ENCODE measurements at places on chromosomes 2 and 18.

DNA sequence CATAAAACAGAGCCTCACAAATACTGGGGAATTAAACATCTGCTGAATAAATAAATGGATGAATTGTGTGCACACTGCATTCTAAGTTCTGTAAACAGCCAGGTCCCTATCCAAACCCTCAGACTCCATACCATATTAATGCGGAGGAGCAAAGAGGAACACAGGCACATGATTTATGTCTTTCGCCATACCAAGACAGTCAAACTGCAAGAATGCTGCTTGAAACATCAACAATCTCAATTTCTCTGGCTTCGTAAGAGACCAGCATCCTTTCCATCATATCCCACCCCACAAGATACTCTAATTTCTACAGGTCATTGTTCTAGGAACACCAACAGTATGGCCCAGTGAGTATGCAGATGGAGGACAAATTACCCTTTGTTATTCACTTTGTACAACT, 15.0 kb downstream of the KANSL3 start:
- DNase-seq: no peak

DNA sequence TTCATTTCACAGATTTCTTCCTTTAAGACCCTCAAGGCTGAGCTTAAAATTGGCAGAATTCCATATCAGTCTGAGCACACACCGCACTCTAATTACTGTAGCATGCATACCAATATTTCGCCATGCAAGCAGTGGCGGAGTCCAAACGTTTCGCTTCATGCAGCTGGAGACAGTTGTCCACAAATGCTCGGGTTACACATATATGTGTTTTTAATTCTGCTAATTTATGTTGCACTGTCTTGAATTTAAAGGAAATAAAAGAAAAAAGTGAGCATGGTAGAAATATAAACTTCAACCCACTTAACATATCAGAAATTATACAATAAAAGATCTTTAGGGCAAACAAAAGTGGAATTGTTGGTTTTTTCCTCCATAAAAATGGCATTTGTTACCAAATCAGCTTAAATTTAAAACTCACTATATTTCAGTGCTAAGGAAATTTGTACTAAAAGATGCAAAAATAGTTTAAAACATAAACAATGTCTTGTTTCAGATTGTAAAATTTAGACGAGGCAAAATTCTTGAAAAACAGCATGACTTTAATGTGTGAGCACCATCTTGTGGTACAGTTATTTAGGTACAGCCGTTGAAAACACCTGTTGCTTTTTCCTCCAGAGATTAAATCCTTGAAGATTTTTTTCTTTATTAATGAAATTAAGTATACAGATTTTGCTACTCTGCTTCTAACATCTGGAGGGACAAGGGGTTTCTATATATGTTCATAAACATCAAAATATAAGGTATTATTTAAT, 24.1 kb upstream of the KANSL1L start:
- DNase-seq: peak; percentile 62

- DNase-seq: no peak
These were observed 251.1 kb upstream of the PIK3C3 start for GRCh38 chr18:41703744-41704530.

DNA sequence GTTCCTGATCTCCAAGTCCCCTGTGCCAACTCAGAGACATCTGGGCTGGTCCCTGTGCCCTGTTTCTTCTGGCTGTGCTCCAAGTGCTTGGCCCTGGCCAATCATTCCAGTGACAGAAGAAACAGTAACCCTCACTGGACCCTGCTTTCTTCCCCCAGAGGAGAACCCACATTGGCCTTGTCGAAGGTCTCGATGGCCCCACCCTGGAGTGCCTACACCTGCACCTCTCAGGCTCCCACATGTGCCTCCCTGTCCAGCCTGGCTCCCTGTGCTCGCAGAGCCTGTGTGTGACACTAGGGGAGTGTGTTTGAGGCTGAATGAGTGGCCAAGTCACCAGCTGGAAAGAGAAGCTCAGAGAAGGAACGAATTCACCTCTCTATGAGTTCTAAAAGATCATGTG, 5.9 kb upstream of the MAL start:
- no peak for DNase-seq

DNA sequence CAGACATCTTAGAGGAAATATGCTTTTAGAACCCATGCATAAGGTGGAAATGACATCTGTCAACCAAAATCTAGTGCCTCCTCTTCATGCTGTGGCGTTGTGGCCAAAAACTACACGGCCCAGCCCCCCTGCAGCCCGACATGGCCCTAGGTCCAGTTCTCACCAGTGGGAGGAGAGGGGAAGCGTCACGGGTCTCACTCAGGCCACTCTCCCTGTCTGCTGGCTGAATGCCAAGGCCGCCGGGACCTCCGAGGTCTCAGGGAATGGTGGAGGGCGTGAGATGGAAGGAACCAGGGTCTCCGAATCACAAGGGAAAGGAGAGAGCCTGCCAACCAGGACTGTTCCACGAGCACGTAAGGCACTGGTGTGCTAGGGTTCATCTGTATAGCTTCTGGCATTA, 361.0 kb downstream of the ANAPC1 start:
- DNase-seq: no peak

DNA sequence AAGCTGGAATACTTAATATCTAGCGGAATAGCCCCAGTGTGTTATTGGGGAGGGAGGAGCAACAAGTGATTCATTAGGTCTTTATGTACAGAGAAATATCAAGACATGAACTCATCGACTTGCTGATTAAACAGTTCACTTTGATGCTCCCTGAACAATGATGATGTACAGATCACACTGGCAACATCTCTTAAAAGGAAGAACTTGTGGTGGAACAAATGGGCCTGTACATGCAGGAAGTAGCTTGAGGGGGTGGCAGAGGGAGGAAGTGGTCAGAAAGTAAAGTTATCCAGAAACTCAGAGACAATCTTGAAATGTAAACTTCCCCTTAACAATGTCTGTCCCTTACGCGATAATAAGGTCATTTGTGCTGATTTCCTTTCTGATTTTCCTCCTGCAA, 90.5 kb downstream of the NXPH2 start:
- DNase-seq: no peak

GRCh38 chr2:224147174-224147573, 108.1 kb upstream of the SERPINE2 start:
- no peak for DNase-seq

DNA sequence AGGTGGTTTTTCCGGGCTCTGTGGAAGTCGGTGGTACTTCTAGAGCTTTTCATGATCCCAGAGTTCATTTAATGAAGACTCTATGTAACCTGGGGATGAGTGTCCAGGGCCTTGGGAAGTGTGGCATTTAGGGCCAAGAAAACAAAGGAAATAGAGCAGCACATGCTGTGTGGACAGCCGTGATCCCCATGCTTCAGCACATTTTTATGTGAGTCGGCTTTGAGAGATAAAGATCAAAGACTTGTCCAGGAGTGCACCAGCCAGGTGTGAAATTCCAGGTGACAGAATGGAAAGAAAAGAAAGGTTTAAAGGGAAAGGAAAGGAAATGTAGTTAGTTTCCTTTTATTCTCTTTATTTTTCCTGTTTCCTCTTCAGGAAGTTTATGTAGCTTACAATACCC, 258.0 kb upstream of the NRP2 start:
- DNase-seq: no peak

- DNase-seq: no peak
These were observed 59.8 kb downstream of the MCFD2 start for GRCh38 chr2:46855805-46856204.

- DNase-seq: peak; percentile 15
These were observed 16.9 kb downstream of the C2orf74 start for GRCh38 chr2:61178603-61179545.

GRCh38 chr2:101818531-101819451, 121.3 kb downstream of the MAP4K4 start:
- DNase-seq: peak; percentile 80

DNA sequence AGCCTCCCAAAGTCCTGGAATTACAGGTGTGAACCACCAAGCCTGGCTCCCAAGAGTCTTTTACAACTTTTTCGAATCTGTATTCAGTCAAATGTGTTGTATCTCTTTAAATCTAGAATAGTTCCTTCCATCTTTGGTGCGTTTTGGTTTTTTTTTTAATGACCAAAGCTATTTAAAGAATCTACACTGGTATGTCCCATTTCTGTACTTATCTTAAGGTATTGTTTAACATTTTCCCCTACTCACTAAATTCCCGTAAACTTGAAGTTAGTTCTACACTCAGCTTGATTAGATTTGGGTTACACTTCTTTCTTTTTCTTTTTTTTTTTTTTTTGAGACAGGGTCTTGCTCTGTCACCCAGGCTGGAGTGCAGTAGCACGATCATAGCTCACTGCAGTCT, 63.8 kb downstream of the TMEM237 start:
- DNase-seq: peak; percentile 9

- peak; percentile 97 for DNase-seq
These were observed 272.6 kb upstream of the UBE2E3 start for GRCh38 chr2:180707884-180708205.

DNA sequence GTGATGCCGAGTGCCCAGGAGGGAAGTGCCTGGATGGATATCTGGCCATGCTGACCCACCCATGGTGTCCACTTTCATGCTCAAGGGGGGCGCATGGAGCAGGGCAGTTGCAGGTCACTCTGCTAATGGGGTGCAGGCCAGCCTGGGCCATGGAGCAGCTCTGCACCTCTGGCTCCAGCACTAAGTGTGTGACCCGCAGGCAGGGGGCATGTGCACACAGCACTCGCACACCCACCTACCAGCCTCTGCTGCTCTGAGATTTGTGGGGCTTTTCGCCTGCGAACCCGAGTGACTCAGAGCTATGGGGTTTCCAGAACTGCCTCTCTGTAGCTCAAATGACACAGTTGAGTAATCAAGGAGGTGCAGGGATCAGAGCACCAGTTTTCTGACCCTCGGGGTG, 66.2 kb downstream of the CYP26B1 start:
- no peak for DNase-seq

GRCh38 chr2:58432491-58433170, 191.5 kb upstream of the FANCL start:
- DNase-seq: no peak

GRCh38 chr18:60053747-60054304, 154.0 kb downstream of the PMAIP1 start:
- DNase-seq: peak; percentile 96

DNA sequence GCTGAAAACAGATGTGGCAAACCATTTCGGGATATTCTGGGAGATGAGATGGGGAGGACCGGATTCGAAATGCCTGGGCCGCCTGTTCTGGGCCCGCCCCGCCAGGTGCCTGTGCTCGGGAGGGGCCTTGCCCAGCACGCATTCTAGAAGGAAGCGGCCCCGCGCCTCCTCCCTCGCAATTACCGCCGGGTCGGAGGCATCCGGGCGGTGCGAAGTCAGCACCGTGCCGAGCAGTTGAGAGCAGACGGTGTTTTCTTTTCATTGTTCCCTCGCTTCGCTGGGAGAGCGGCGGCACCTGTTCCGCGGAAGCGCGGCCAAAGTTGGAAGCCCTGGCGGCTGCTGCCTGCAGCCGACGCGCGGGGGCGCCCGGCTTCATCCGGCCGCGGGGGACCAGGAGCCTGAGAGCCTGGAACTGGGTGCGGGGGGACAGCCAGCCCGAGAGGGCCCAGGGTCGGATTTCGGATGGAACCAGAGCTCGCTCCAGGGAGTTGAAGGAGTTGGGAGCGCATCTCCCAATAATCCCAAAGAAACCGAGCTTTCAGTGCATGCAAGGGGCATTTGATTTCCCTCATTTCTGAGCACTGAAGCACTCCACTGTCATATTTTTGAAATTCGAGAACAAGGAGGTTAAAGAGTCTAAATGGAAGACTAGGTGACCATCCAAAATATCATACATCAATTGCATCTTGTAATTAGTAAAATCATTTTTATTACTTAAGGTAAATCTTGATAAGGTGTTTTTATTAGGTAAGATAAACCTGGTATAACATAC, 241.8 kb upstream of the RAB12 start:
- DNase-seq: no peak

- DNase-seq: no peak
These were observed 40.7 kb upstream of the KLF11 start for GRCh38 chr2:10002681-10003080.

GRCh38 chr18:67200665-67201064, 315.9 kb downstream of the DSEL start:
- DNase-seq: no peak

GRCh38 chr2:57842531-57842930, 204.1 kb upstream of the VRK2 start:
- DNase-seq: peak; percentile 86

- no peak for DNase-seq
These were observed 119.8 kb downstream of the DHRS9 start for GRCh38 chr2:169189132-169189531.

DNA sequence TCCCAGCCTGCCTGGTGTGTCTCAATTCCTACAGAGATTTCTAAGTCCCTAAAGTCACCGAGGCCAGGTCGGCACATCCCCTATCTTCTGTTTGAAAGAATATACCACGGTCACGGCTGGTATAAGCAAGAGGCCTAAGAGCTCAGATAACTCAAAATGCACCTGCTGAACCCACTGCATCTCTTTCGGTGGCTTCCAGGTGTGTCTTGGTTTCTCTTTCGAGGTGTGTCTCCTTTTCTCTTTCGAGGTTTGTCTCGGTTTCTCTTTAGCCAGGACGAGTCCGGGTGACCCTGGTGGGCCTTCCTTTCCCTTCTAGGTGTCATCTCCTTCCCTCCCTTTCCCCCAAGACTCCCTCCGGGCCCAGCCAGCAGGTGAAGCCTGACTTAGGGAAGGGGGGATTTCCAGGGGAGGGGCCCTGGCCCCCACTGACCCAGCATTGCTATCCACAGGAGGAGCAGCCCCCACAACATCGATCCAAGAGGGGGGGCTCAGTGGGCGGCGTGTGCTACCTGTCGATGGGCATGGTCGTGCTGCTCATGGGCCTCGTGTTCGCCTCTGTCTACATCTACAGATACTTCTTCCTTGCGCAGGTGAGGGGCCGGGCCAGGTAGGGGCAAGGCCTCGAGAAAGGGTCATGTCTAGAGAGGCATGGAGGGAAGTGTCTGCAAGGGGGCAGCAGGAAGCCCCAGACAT, 8.4 kb downstream of the ITM2C start:
- DNase-seq: no peak

DNA sequence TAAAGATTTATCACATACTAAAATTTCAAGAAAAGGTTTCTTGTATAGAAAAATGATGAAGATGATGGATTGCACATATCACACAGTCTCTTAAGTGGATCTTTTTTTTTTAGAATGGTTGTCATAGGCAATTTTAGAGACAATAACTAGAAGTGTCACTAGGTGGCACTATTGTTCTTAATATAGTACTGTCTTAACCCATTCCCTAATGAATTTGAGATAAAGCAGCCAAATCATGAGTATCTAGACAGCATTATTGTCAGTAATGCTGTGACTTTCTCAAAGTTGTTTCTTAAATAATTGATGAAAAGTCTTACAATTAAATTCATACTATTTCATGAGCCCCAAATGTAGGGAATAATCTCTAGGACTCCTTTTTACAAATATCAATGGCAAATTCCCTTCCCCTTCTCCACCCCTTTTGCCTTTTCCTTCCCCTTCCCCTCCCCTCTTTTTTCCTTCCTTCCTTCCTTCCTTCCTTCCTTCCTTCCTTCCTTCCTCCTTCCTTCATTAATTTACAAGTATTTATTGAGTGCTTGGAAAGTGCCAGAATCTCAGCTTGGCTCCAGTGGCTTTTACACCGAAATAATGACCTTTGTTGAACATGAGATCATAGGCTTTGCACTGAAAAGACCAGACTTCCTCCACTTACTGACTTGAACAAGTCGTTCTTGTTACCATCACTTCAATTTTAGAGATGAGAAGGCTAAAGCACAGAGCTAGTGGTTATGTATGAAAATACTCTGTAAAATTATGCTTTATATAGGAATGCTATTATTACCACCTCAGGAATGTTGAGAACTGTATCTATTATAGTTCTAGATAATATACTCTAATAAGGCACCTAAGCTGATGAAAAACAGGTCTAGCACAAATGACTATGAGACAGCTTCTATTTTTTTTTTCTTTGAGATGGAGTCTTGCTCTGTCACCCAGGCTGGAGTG, 19.8 kb downstream of the MYL12B start:
- peak; percentile 76 for DNase-seq

Measured in HCEC 1CT (cell line).